ENCODE measurements at places on chromosomes 3 and 15.

GRCh38 chr15:89823836-89824606 is 9.4 kb upstream of the ANPEP start:
- DNase-seq = no peak

GRCh38 chr15:68425428-68426060 is 6.4 kb downstream of the ITGA11 start:
- no peak for DNase-seq

- DNase-seq = no peak
These were observed 45.0 kb downstream of the EHHADH start for GRCh38 chr3:185208823-185209222.

DNA sequence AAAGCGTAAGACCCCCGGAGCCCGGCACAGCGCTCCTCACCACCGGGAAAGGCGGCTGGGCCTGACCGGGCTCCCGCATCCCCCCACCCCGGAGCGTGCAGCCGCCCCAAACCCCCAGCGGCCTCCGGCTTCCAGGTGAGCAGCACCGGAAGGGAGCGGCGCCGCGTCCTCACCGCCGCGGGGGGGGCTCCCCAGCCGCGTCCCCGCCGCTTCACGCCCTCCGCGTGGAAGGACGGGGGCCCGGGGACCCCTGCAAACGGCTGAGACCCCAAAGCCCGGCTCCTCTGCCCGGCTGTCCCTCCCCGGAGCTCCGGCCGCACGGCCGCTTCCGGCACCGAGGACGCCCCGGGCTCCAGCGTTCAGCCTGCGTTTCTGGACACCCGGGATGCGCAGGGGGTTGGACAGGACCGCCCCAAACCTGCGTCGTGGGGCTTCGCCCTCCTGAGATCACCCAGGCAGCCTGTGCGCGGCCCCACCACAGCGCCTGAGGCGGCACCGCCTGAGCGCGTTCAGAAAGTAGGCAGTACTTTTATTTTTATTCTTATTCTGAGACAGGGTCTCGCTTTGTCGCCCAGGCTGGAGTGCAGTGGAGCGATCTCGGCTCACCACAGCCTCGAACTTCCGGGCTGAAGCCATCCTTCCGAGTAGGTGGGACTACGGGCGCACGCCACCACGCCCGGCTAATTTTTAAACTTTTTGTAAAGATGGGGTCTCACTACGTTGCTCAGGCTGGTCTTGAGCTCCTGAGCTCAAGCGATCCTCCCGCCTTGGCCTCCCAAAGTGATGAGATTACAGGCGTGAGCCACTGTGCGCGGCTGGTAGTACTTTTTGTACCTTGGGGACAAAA is 51.6 kb upstream of the BLM start:
- DNase-seq = no peak

- peak; percentile 96 for DNase-seq
These were observed 38.7 kb downstream of the ZBTB38 start for GRCh38 chr3:141407047-141407446.

- no peak for DNase-seq
These were observed 20.2 kb upstream of the SKOR1 start for GRCh38 chr15:67805008-67805665.

DNA sequence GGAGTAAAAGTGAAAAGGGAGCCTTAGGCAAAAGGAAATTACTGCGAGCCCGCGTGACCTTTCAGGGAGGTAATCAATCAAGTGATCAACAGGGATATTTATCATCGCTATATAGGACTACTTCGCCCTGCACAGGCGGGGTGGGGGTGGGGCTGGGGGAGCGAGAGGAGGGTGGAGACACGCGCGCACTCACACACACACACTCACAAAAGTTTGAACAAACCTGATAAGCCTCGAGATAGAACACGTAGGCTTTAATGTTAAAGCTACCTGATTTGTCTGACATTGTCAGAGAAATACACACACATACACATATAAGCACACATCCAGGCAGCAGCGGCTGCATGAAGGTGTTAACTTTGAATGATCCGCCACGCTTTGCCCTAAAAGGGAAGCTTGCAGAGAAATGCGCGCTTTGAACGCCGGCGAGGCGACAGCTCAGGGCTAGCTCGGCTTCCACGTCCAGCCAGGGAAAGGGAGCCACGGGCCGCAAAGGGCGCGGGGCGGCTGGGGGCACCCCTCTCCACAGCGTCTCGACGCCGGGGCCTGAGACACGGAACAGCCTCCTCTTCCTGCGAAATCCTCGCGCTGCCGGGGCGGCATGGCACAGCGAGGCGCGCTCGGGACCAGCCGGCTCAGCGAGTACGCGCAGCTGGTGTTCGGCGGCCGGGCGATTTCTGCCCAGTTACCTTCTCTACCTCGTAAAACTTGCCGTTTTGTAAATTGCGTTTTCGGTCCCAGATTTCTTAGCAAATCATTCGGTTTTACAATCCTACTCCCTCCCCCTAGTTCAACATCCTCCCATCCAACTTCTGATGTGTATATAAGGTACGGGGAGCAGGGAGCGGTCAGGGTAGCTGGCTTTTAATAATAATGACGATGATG is 4.8 kb upstream of the MECOM start:
- DNase-seq = no peak

DNA sequence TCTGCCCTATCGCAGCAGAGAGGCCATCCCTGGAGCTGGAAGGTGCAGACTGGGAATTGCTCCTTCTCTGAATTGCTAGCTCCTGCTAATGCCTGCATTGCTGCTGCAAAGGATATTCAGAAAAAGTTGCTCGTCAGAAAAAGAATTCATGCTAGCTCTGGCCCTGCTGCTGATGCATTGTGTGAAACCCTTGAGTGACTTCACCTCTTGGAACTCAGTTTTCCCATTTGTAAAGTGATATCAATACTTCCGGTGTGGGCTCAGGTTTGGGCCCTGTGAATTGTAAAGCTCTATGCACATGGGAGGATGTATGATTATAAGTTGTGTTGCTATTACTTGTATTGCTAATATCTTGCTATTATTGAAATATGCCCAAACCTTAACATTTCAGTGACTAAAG is 11.4 kb downstream of the SQOR start:
- DNase-seq = no peak

GRCh38 chr3:115239717-115240116 is 92.6 kb upstream of the ZBTB20 start:
- peak; percentile 92 for DNase-seq

DNA sequence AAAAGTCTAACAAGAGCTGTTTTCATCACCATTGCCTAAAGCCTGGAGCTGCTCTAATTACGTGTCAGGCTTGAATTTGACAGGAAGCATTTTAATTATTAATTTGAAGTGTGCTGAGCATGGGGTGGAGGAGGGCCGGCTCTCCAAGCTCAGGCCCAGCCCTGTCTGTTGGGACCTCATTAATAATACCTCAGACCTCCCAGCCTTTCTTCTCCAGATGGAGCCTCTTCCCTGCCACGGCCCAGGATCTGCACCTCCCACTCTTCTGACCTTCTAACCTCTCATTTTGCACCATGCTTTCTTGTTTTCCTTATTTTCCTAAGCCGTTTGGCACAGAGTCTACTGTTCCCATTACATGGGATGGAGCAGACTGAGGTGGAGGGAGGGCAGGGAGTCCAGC is 30.0 kb downstream of the INSYN1 start:
- no peak for DNase-seq

GRCh38 chr3:156311930-156312329 is 191.6 kb downstream of the KCNAB1 start:
- DNase-seq = no peak

GRCh38 chr15:68566377-68566954 is 12.3 kb upstream of the CORO2B start:
- DNase-seq = no peak

DNA sequence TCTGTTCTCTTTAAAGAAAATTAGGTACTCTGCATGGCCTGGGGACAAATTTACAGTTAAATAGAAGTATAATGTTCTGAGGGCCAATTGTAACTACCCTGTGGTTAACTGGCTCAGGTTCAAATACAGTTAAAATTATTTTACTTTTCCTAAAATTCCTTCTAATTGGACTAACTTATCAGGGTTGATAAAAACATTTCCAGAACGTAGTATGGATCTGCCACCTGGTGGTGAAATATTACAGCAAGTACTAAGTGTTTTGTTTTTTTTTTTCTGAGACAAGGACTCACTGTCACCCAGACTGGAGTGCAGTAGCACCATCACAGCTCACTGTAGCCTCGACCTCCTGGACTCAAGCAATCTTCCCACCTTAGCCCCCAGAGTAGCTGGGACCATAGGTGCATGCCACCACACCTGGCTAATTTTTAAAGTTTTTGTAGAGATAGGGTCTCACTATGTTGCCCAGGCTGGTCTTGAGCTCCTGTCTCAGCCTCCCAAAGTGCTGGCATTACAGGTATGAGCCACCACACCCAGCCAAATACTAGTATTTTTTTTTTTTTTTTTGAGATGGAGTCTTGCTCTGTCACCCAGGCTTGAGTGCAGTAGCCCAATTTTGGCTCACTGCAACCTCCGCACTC is 29.2 kb downstream of the NEO1 start:
- DNase-seq = no peak

- no peak for DNase-seq
These were observed at the start of gene PCBP4 for GRCh38 chr3:51967384-51968169. PCBP4 (minus strand) TSS chr3:51967454; CDS start chr3:51961240, 6,214 bp downstream.

DNA sequence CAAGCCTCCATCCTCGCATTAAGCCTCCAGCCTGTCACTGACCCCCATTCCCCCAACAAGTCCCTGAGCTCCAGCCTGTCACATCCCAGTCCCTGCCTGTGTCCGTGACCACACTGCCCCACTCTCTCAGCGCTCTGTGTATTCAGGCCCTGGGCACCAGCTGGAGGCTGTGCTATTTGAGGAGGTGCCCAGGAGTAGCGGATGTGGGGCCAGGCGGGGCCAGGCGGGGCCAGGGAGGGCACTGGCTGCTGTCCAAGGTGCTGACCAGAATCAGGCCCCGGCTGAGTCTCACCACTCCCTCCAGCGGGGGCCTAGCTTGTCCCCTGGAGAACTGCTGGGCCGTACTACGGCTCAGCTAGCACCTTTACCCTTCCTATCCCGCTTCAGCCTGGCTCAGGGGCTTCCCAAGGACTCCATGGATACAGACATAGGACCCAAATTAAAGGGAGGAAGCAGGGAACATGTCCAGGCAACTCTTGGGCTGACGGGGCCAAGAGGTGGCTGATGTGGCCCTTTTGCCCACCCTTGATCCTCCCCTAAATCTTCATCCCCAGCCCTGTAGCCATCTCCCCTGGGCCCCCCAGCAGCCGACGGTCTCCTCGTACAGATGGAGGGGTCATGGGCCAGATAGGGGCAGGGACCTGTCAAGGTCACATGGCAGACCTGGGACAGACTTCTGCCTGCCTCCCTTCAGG is 1.1 kb downstream of the HHATL start:
- DNase-seq = no peak

- DNase-seq = no peak
These were observed 626.8 kb downstream of the GRM7 start for GRCh38 chr3:7487763-7488162.

DNA sequence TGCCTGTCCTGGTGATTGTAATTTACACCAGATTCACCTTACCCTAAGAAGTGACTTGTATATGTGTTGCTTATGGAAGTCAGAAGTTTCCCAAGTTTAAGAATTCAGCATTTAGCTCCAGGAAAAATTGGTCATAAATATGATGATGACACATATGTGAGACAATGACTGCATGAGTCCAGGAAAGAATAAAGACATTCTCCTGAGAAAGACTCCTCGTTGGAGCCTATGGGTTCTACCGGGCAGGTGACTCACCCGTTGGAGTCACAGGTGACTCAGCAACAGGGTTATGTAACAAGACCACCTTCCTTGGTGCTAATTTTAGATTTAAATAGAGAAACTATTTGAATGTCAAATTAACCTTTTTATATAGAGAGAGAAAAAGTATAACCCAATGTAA is 662.4 kb downstream of the FHIT start:
- no peak for DNase-seq

DNA sequence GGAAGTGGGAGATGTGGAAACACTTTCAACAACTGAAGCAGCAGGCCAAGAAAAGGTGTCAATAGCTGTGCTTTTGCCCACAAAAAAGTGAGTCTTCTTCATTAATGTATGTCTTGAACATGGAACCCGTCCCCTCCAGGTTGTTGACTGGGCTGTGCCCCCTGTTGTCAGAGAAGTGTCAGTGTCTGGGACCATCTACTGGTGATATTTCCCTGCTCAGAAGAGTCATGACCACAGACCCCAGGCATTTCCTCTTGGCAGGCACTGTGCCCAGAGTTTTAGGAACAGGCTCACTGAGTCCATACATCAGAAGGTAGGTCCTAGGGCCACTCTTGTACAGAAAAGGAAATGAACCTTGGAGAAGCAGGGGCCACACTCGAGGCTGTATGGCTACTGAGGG is 54.8 kb upstream of the LARS2 start:
- no peak for DNase-seq

- no peak for DNase-seq
These were observed 39.9 kb downstream of the MYO5A start for GRCh38 chr15:52488830-52489229.

DNA sequence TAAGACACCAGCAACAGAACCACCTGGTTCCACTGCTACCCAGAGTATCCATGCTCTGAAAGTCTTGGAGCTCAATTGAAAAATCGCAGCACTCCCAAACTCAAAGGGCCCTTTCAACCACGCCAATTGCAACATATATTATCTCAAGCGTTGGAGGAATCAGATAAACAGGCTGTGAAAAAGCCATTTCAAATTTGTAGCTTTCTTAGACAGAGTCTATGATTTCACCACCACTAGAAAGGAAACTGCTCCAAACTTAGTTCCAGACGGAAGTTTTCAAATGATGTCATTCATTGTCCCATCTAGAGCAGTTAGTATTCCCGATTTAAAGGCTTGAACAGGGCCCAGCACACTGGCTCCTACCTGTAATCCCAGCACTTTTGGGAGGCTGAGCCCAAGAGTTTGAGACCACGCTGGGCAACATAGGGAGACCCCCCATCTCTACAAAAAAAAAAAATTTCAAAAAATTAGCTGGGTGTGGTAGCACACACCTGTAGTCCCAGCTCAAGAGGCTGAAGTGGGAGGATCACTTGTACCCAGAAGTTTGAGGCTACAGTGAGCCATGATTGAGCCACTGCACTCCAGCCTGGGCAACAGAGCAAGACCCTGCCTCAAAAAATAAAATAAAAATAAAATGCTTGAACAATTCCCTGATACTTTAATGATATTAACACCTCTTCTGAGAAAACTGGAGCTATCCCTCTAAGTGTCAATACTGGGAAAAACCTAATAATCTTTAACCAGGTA is 16.8 kb downstream of the TNIK start:
- no peak for DNase-seq

DNA sequence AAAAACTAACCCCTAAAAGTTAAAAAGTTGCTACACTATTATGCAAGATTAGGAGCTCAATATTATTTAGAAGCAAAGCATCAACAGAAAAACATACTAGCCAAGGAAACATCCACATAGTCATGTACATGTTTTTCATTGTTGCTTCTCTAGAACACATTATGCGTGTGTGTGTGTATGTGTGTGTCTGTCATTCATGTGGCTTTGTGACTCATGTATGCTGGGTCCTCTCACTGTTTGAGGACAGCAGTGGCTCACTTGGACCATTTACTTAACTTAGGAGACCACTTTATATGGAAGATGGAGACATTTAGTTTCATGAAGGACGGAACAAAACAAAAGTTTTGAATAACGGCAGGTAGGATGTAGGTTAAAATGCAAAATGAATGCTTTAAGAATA is 219.4 kb upstream of the THBS1 start:
- DNase-seq = no peak

- DNase-seq = no peak
These were observed 9.9 kb upstream of the UBL7 start for GRCh38 chr15:74470631-74471395.
